ENCODE measurements at places on chromosomes 4 and X. TPM values are rescaled to one million over a fixed set of nuclear protein-coding genes. Genes with fewer than 3 reads are reported as not detected.

DNA sequence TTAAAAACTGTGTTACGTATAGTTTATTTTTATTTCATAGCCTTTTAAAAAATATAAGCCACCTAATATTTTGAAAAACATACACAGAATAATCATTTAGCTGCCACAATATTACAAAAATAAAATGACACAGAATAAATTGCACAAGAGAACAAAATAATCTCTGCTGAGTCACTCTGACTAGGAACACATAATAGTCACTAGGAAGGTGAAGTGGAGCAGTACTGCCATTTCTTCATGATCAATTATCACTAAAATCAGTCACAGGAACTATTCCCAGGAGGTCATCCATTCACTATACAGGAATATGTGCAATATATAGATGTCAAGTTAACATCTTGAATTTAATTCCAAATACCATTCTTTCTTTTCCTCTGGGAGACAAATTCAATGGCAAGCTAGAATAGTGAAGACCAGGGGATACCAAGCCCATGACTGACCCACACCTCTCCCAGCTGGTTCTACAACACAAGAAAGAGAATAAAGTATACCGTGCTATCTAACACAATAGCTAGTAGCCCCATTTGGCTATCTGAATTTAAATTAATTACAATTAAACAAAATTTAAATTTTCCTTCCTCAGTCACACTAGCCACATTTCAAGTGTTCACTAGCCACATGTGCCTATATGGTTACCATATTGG lies 5.9 kb downstream of the SMIM43 start:
- no peak for DNase-seq

- no peak for DNase-seq
Observed at GRCh38 chr4:137740141-137740540, 207.8 kb upstream of the PCDH18 start.

- DNase-seq: no peak
Observed at GRCh38 chrX:7117587-7117986, 29.9 kb upstream of the STS start.

- DNase-seq: no peak
Observed at GRCh38 chrX:134682081-134682480, 23.8 kb upstream of the PLAC1 start.

The CWH43 gene
- total RNA-seq: not detected

The PGAM4 gene
- total RNA-seq: not detected

GRCh38 chr4:25914670-25915352 lies 791 bp downstream of the SMIM20 start:
- no peak for DNase-seq

The ZNF157 gene
- total RNA-seq: 0.14 TPM

The PRDM8 gene
- 4.8 TPM for total RNA-seq

GRCh38 chrX:11837437-11837836 lies 79.4 kb downstream of the MSL3 start:
- DNase-seq: no peak

The STPG2 gene
- 0.24 TPM for total RNA-seq

DNA sequence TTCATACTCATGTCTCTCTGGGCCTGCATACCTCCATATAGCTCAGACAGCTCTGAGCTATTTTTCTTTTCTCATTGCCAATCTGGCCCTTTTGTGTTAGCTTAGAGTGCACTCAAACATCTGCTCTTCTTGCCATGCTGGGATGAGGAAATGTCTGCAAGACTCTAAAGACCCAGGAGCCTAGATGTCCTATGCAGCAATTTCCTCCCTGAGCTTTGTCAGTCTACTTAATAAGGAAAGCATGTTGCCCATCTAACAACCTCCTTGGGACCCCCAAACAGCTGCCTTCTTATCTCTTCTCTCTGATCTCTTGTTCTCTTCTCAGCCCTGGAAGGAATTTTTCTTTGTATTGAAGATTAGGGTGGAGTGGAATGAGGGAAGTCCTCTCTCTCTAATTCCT lies 69.2 kb downstream of the UCHL1 start:
- DNase-seq: no peak

DNA sequence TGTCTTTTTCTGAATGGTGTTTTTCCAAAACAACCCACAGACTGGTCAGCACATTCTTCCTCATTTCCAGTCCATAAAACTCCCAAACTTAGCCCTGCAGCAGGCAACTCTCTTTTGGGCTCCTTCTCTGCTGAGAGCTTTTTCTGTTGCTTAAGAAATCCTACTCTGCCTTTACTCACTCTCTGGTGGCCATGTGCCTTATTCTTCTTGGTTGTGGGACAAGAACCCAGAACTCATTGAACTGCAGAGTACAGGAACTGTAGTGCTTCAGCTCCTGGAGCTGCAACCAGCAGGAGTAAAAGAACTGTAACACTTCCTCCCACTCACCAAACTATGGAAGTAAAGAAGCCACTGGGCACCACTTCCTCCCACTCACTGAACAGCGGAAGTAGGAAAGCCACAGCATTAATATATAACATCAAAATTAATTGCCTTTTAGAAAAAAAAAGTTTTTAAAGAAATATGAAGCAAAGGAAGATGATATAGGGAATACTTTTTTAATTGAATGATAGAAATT lies 864.1 kb upstream of the PCDH10 start:
- no peak for DNase-seq

- peak; percentile 79 for DNase-seq
Observed at GRCh38 chrX:97563531-97564133, 679.9 kb downstream of the RPA4 start.

- peak; percentile 46 for DNase-seq
Observed at GRCh38 chrX:135432881-135433521, 11.3 kb downstream of the SMIM10L2A start.

DNA sequence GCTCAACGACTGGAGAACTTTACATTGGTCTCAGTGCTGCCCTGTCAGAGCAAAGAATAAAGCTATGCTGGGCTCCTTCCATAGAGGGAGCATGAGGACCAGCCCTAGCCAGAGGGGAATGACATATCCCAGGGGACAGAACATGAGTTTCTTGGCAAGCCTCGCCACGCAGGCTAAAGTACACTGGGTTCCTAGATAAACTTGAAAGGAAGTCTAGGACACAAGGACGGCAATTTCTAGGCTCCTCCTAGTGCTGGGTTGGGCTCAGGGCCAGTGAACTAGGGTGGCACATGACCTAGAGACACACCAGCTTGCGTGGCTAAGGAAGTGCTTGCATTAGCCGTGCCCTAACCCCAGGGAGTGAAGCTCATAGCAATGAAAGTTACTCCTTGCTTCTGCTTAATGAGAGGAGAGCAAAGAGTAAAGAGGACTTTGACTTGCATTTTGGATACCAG lies 141.0 kb downstream of the MAB21L2 start:
- DNase-seq: peak; percentile 91

DNA sequence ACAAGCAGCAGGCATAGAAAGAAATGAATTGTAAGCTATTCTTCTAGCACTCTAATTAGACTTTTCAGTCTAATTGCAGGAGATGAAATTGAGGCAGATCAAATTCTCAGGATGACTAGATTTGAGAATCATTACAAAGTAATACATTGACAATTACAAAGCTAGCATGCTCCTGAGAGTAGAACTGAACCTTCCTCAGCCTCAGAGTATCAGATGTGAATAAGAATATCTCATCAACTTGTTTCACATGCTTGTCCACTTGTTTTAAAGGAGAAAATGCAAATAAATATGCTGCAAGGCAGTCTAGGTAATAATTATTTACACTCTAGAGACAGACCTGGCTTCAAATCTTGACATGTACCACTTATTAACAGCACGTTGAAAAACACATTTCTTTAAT lies 491.0 kb upstream of the MAGEB2 start:
- DNase-seq: no peak

The CCKAR gene
- total RNA-seq: not detected

- DNase-seq: no peak
Observed at GRCh38 chr4:172851534-172851933, 317.1 kb upstream of the GALNT7 start.

DNA sequence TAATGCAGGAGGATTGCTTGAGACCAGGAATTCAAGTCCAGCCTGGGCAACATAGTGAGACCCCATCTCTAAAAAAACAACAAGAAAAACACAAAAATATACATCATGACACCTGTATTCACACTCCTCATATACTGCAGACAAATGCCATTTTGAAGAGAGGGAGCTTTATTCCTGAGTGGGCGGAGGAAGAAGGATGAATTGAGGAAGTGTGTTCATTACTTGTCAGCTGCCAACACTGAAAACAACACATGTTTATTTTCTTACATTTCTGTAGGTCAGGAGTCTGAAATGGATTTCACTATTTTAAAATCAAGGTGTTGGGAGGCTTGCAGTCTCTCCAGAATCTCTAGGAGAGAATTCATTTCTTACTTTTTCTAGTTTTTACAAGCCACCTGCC lies 47.2 kb upstream of the CD99 start:
- DNase-seq: no peak

- DNase-seq: no peak
Observed at GRCh38 chrX:14497184-14497666, 32.1 kb upstream of the GLRA2 start.

The TMEM187 gene
- total RNA-seq: 6.9 TPM

GRCh38 chrX:88416965-88417364 lies 330.1 kb upstream of the CPXCR1 start:
- DNase-seq: no peak

The DMP1 gene
- not detected for total RNA-seq

DNA sequence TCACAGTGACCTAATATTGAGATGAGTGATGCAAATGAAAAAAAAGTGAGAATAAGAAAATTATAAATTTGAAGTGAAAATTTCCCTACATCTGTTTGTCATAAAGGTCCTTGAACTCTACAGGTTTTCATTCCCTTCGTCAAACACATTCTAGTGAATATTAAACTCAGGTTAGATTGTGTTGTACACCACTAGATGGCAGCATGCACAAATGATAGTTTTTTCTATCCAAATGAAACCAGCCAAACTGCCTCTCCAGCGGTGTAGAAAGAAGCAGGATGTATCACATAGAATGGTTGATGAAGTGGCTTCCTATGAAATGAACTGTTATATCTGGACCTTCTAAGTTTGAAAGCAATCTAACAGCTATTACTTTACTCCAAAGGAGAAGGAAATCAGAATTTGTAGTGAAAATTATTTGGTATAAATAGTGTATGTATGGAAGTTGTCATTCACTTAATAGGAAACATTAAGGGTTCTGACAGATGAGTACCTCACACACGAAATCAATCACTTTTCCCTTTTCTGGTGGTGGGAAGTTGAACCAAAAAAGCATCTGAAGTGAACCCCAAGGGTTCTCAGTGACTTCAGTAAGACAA lies 382.7 kb downstream of the UNC5C start:
- DNase-seq: no peak

DNA sequence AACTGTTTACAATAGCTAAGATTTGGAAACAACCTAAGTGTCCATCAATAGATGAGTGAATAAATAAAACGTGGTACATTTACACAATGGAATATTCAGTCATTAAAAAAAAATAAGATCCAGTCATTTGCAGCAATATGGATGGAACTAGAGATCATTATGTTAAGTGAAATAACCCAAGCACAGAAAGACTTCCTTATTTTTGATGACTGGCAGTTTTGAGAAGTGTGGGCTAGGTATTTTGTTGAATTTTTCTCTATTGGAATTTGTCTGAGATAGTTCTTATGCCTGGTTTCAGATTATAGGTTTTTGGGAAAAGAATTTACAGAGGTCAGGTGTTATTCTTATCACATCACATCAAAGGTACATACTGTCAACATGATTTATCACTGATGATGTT lies 293.8 kb upstream of the ARSJ start:
- DNase-seq: no peak

GRCh38 chrX:71252221-71252620 lies 1.7 kb downstream of the ZMYM3 start:
- DNase-seq: no peak

The FRMPD3 gene
- total RNA-seq: 1.0 TPM

The RBM10 gene
- 20.8 TPM for total RNA-seq

GRCh38 chr4:38664706-38665401 lies 855 bp downstream of the KLF3 start:
- DNase-seq: peak; percentile 87

- peak; percentile 72 for DNase-seq
Observed at GRCh38 chrX:47156611-47157520, 11.8 kb downstream of the RBM10 start.

Data from posterior vena cava (tissue), 2 donors.